ENCODE measurements at places on chromosomes 13 and 19. TPM values are rescaled to one million over a fixed set of nuclear protein-coding genes. Genes with fewer than 3 reads are reported as not detected.

- no peak overlapping the region for H3K27ac ChIP-seq
- H3K4me3 ChIP-seq, result no peak overlapping the region
- no peak for DNase-seq
- H3K27me3 ChIP-seq, result no peaks in the 10 kb centered on the region
These were observed 1115.4 kb downstream of the SLITRK1 start for GRCh38 chr13:82766732-82767321.

GRCh38 chr19:33273065-33273736 lies 29.1 kb downstream of the CEBPA start:
- H3K4me1 ChIP-seq, result no peaks in the 10 kb centered on the region
- H3K27me3 ChIP-seq, result peaks cover 7% of the 10 kb centered on the region
- H3K27ac ChIP-seq, result no peak overlapping the region
- no peaks in the 10 kb centered on the region for H3K36me3 ChIP-seq
- H3K4me3 ChIP-seq, result no peak overlapping the region
- no peak for DNase-seq

- DNase-seq, result no peak
- H3K36me3 ChIP-seq, result no peaks in the 10 kb centered on the region
- H3K4me3 ChIP-seq, result no peak overlapping the region
- no peak overlapping the region for H3K27ac ChIP-seq
- H3K4me1 ChIP-seq, result no peaks in the 10 kb centered on the region
These were observed 655.9 kb upstream of the ARGLU1 start for GRCh38 chr13:107223867-107224266.

The SLC44A2 gene
- 110 TPM for total RNA-seq

The NCR1 gene
- not detected for total RNA-seq

The ICAM1 gene
- 87.6 TPM for total RNA-seq

The PRTN3 gene
- not detected for total RNA-seq

The MZF1 gene
- total RNA-seq, result 11.6 TPM

DNA sequence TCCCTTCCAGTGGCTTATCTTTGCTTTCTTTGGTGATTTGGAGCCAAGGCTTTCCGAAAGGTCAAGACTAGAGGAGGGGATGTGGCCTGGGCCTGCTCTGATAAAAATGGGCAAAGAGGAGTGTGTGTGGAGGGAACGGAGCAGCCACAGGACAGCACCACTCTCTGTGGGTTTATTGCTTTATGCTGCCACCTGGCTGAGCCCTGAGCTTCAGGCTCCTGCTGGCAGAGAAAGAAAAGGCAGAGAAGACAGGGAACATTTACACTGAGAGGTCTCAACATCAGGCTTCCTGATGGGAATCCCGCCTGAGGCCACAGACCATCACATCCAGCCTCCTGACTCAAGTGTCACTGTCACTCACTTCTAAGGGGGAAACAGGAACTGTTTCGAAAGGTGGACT lies 9.2 kb upstream of the GSX1 start:
- H3K36me3 ChIP-seq, result no peaks in the 10 kb centered on the region
- no peak overlapping the region for H3K4me3 ChIP-seq
- no peak overlapping the region for H3K27ac ChIP-seq
- peaks cover 2% of the 10 kb centered on the region for H3K27me3 ChIP-seq

GRCh38 chr13:24661713-24662112 lies 18.5 kb upstream of the ATP12A start:
- H3K27me3 ChIP-seq, result no peaks in the 10 kb centered on the region
- no peak for DNase-seq
- no peaks in the 10 kb centered on the region for H3K36me3 ChIP-seq
- no peak overlapping the region for H3K27ac ChIP-seq

DNA sequence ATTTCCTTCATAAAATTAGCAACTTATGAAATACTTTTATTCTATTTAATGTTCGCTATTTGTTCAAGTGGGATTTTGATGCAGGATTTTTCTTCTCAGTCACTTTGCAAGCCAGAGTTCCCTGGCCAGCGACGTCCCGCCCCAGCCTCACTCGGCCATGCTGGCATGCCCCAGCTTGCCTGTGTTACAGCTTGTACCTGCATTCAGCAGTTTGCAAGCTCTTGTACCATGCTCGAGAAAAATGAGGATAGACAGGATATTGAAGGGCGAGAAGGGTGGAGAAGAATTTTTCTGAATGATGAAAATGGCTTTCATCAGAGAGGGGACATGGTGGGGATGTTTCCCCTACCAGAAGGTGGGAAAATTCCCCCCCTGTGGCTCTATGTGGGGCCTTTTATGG lies 2180.2 kb upstream of the PCDH20 start:
- no peaks in the 10 kb centered on the region for H3K27me3 ChIP-seq
- no peak overlapping the region for H3K27ac ChIP-seq
- H3K36me3 ChIP-seq, result no peaks in the 10 kb centered on the region
- DNase-seq, result no peak
- H3K4me1 ChIP-seq, result no peaks in the 10 kb centered on the region
- H3K4me3 ChIP-seq, result no peak overlapping the region

DNA sequence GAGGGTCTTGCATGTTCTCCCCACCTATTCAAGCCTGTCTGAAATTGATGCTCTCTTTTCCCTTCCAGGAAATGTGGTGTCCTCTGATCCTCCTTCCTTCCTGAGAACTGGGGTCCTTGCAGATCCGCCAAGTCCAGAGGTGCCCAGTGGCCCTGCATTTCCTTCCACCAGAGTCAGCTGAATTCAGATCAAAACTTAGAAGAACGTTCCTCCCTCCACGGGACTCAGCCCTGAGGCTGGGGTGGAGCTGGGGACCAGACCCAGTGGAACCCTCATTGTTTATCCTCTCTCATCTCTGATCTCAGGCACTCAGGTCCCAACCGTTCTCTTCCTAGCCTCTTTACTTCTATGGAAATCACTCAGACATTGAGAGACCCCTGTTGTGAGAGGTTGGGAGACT lies 477.3 kb downstream of the TSHZ3 start:
- no peaks in the 10 kb centered on the region for H3K4me1 ChIP-seq
- no peaks in the 10 kb centered on the region for H3K36me3 ChIP-seq
- no peak for DNase-seq
- no peak overlapping the region for H3K27ac ChIP-seq
- H3K4me3 ChIP-seq, result no peak overlapping the region

The LMTK3 gene
- 1.4 TPM for total RNA-seq

The MISP3 gene
- 3.5 TPM for total RNA-seq

The ATP4A gene
- total RNA-seq, result not detected

The MAB21L1 gene
- total RNA-seq, result not detected

- no peaks in the 10 kb centered on the region for H3K36me3 ChIP-seq
- H3K4me1 ChIP-seq, result peaks cover 30% of the 10 kb centered on the region
- no peak for DNase-seq
These were observed 156.1 kb downstream of the RGCC start for GRCh38 chr13:41613471-41613870.

DNA sequence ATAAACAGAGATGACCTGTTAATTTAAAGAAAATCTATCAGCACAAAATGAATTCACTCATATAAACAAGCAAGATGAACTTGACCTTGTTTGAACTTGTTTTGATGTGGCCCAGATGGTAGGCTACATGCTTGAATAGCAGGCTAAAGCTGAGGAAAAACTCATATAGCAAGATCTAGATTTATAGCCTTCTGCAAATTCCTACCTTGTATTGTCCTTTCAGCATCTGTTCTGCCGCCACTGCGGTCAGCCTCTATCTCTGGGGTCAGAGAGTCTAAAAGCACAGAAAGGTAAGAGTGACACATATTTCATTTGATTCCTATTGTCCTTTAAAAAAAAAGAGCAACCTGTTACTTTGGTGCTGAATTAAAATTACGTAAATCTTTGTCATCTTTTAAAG lies 392.1 kb downstream of the DACH1 start:
- no peaks in the 10 kb centered on the region for H3K4me1 ChIP-seq
- H3K27me3 ChIP-seq, result no peaks in the 10 kb centered on the region
- no peak overlapping the region for H3K4me3 ChIP-seq
- DNase-seq, result no peak
- H3K27ac ChIP-seq, result no peak overlapping the region

The OR7D2 gene
- not detected for total RNA-seq

The FFAR2 gene
- total RNA-seq, result 1.3 TPM

The ZNF571 gene
- total RNA-seq, result 2.1 TPM

The TNFRSF19 gene
- 25.6 TPM for total RNA-seq

The FLT1 gene
- total RNA-seq, result 55.0 TPM

- peaks cover 10% of the 10 kb centered on the region for H3K36me3 ChIP-seq
- H3K27me3 ChIP-seq, result no peaks in the 10 kb centered on the region
- no peak for DNase-seq
- no peaks in the 10 kb centered on the region for H3K4me1 ChIP-seq
- no peak overlapping the region for H3K27ac ChIP-seq
- H3K4me3 ChIP-seq, result no peak overlapping the region
These were observed 6.2 kb downstream of the HSD17B14 start for GRCh38 chr19:48830088-48830487.

DNA sequence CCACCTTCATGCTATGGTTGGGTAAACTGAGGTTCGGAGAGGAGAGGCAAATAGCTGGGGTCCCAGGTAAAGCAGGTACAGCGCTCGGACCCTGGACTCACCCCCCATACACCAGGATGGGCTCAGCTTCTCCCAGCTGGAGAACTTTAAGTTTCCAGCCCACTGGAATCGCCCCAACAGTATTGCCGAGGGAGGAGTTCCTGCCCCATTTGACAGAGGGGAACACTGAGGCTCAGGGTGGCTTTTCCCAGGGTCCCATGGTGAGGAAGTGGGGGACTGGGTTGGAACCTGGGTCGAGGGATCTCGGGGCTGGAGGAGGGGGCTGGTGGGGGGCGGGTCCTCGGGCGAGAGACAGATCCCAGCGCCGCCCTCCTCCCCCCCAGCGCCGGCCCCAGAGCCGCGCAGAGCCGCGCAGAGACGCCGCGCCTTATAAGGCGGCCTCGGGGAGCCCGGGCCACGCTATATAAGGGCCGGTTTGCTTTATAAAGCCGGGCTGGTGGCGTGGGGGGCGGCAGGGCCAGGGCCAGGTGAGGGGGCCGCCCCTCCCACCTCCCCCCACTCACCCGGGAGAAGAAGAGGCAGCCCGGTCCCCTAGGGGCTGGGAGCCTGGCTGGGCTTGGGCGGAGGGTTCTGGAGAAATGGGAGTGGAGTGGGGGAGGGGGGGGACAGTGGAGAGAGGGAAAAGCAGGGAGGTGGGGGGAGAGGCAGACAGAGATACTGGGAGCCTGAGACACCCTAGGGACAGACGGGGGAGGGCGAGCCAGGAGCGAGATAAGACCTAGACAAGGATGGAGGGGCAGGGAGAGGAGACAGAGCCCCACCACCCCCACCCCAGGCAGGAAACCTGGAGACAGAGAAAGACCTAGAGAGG lies 1.1 kb downstream of the CNN1 start:
- DNase-seq, result peak; percentile 56
- H3K4me1 ChIP-seq, result peaks cover 33% of the 10 kb centered on the region
- H3K27ac ChIP-seq, result peak overlapping the region; percentile 72
- no peaks in the 10 kb centered on the region for H3K36me3 ChIP-seq
- H3K4me3 ChIP-seq, result peak overlapping the region; percentile 64
- H3K27me3 ChIP-seq, result no peaks in the 10 kb centered on the region

GRCh38 chr13:51249255-51249654 lies 27.1 kb downstream of the FAM124A start:
- H3K4me3 ChIP-seq, result no peak overlapping the region
- peaks cover 11% of the 10 kb centered on the region for H3K36me3 ChIP-seq
- no peak overlapping the region for H3K27ac ChIP-seq
- H3K27me3 ChIP-seq, result no peaks in the 10 kb centered on the region

GRCh38 chr13:33078263-33078662 lies 62.0 kb downstream of the KL start:
- H3K36me3 ChIP-seq, result no peaks in the 10 kb centered on the region
- no peak overlapping the region for H3K27ac ChIP-seq
- H3K27me3 ChIP-seq, result no peaks in the 10 kb centered on the region
- H3K4me1 ChIP-seq, result no peaks in the 10 kb centered on the region

DNA sequence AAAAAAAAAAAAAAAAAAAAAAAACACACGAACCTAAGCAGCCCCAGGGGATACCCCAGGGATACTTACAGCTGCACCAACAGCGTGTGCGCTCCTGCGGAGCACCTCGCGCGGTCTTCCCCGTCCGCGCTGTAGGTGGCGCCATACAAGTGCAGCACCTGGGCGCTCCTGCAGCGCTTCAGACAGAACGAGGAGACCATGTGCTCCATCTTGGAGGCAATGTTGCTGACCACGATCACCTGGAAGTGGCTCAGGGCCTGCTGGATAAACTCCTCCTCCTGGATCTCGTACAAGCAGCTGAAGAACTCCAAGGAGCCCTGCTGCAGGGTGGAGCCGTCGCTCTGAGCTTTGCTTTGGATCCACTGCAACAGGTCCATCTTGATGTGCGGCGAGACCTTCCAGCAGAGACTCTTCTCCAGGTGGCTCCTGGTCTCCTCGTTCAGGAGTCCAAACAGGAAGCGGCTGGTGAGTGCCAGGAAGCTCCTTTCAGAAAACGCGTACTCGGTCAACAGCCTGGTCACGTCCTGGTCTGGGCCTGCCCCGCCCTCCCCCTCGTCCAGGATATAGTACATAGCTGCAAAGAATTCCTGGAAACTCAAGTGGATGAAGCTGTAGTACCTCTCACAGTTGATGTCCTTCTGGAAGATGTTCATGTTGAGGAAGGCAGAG lies 14.5 kb downstream of the NLRP12 start:
- H3K4me3 ChIP-seq, result no peak overlapping the region
- H3K36me3 ChIP-seq, result no peaks in the 10 kb centered on the region
- no peak overlapping the region for H3K27ac ChIP-seq
- no peaks in the 10 kb centered on the region for H3K27me3 ChIP-seq

Measured in heart left ventricle (tissue), 16 donors.